ENCODE measurements at places on chromosomes 2 and 18.

DNA sequence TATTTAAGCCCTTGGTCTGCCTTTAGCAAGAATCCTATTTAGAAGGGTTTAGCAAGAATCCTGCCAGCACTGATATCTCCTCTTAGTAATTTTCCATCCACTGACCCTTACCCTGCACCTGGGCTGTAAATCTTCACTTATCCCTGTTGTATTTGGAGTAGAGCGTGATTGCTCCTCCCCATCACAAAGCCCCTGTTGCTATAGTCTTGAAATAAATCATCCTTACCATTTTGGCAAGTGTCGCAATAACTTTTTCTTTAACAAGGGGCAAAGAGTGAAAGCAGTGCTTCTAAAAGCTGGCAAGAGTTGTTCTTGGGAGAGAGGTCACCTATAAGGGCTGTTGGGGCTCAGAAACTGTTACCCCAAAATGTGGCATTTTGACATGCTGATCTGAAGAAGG lies 3.7 kb upstream of the SCTR start:
- DNase-seq, result no peak

DNA sequence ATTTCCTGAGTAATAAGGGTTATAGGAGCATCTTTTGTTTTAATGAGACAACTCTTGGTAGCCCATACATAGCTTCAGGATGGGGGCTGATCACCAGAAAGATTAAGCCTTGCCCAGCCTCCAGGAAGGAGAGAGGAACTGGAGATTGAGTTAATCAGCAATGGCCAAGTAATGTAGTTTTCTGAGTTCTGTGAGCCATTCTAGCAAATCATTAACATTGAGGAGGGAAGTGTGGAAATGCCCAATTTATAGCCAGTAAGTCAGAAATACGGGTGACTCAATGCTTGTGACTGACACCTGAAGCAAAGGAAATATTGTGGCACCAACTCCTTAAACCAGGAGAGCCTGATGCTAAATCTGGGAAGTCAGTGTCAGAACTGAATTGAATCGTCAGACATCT lies 205.1 kb upstream of the SRD5A2 start:
- DNase-seq, result no peak

GRCh38 chr2:218465987-218466633 lies 47.2 kb downstream of the VIL1 start:
- no peak for DNase-seq

- DNase-seq, result no peak
Measured at GRCh38 chr2:161586517-161587167, 37.6 kb upstream of the SLC4A10 start.

DNA sequence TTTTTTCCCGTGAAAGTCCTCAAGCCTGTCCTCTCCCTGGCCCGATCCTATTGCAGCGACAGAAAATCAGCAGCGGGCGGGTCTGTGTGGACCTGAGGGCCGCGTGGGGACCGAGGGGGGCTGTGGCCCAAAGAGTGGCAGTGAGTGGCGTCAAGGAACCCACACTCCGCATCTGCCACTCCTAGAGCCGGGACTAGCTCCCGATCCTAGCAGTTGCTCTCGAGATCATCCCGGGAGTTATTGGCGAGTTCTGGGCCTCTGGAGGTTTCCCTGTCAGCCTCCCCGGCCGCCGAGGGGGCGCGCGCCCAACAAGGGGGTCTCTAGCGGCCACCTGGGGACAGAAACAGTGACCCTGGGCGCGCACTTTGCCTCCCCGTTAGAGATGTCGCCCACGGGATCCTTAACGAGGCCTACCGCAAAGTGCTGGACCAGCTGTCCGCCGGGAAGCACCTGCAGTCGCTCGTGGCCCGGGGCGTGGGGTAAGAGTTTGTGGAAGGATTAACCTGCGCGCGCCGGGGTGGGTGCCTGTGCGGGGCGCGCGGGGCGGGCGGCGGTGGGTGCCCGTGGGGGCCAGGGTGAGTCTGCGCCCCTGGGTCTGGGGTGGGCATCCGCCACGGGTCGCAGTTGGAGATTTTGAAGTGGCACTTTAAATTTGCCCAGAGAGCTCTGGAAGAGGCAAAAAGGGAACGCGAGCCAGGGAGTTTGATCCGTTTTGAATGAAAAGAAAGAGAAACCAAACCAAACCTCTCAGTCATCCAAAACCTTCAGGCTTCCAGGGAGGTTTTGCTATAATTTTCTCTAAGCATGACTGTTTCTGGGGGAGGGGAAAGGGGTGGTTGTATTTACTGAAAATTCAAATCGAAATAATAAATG lies 3.5 kb downstream of the ADCYAP1 start:
- no peak for DNase-seq

GRCh38 chr18:50839996-50840395 lies 20.2 kb upstream of the MRO start:
- no peak for DNase-seq

- DNase-seq, result no peak
Measured at GRCh38 chr2:54048117-54048785, 67.2 kb upstream of the ACYP2 start.

GRCh38 chr2:171210864-171211431 lies 50.3 kb upstream of the TLK1 start:
- peak; percentile 36 for DNase-seq

- no peak for DNase-seq
Measured at GRCh38 chr2:161307676-161308075, 549 bp upstream of the PSMD14 start.

DNA sequence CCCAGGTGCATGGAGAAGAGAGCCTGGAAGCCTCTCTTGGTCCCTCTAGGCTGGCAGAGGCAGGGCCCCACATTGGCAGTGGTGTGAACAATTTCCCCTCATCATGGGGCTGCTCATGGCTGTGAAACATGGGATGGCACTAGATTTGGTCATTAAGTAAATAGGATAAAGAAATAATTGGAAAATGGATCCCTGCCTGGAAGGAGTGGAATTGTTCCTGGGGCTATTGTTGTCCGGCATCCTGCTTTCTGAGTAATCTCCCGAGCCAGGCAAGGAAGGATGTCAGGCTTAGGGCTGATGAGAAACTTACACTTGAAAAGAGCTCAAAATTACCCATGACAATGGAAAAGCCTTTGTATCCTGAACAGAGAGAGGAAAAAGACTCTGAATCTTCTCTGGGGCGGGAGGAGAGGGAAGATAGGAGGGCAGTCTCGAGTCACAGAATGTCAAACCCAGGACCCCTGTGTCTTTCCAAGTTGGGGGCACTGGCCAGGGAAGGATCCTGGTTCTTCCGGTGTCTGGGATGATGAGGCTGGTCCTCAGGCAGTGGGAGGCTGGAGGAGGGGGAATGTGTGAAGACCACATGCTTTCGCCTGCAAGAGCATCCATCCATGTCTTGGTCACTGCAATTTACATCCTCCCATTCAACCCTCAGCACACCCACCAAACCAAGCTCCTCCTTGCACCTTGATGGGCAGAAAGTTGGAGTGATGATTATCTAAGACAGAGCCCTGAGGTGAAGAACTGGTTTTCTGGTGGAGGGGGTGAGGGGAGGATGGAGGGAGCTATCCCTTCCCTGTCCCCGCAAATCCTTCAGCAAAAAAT lies 27.1 kb upstream of the STEAP3 start:
- no peak for DNase-seq

DNA sequence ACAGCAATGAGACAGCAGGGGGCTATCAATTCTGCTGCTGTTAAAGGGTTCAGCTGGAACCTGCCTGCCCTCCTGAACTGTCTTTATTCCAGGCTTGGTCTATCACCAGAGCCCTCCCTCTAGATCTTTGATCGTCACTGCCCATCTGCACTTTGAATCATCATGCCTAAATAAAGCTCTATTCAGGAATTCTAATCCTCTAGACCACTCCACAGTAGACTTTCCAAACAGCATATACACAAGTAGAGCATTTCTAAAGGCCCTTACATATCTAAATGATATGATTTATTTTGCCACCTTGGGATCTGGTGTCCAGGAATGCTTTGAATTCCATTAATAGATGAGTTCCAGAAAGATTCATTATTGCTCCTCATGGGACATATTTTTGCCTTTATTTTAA lies 542.1 kb upstream of the SYT4 start:
- DNase-seq, result no peak

GRCh38 chr18:7641813-7642212 lies 74.7 kb downstream of the PTPRM start:
- no peak for DNase-seq

DNA sequence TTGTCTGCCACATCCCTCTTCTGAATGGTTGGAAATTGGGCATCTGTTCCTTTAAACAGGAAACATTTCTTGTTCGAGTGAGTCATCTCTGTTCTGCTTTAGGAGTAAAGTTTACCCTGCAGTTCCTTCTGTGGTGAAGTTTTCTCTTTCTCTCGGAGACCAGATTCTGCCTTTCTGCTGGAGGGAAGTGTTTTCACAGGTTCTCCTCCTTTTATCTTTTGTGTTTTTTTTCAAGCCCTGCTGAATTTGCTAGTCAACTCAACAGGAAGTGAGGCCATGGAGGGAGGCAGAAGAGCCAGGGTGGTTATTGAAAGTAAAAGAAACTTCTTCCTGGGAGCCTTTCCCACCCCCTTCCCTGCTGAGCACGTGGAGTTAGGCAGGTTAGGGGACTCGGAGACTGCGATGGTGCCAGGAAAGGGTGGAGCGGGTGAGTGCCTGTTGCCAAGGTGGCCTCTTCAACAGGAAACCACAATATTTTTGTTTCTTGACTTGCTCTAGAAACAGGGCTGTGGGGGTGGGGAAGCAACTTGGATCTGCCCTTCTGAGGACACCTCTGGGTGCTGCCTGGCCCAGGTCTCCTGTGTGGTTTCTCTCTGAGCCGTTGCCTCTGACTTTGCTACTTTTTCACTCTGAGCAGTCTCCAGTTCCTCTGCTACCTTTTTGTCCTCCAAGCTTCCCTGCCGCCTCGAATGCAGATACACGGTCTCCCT lies 2.2 kb upstream of the CASP8 start:
- peak; percentile 84 for DNase-seq

- DNase-seq, result no peak
Measured at GRCh38 chr2:158603205-158603604, 146.5 kb downstream of the PKP4 start.

GRCh38 chr2:1638281-1638860 lies 105.9 kb downstream of the PXDN start:
- no peak for DNase-seq

GRCh38 chr2:159620796-159621195 lies 4.4 kb upstream of the BAZ2B start:
- DNase-seq, result no peak

- no peak for DNase-seq
Measured at GRCh38 chr2:163878718-163879117, 142.9 kb upstream of the FIGN start.

DNA sequence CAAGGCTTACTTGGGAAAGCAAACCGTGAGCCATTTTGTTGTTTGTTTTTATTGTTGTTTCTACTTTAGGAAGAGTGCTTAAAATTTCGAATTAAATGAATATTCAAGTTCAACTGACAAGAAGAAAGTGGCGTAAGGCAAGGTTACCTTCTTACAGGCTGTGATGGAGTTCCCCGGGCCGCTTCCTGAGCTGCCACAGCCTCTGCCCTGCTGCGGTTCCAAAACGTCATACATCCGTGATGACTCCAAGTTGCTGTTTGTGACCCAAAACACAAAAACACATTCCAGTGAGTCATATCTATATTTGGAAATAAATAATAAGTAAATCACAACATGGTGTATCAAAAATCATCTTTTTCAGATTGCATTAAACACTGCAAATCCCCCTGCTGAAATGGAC lies 49.7 kb downstream of the SPHKAP start:
- no peak for DNase-seq

DNA sequence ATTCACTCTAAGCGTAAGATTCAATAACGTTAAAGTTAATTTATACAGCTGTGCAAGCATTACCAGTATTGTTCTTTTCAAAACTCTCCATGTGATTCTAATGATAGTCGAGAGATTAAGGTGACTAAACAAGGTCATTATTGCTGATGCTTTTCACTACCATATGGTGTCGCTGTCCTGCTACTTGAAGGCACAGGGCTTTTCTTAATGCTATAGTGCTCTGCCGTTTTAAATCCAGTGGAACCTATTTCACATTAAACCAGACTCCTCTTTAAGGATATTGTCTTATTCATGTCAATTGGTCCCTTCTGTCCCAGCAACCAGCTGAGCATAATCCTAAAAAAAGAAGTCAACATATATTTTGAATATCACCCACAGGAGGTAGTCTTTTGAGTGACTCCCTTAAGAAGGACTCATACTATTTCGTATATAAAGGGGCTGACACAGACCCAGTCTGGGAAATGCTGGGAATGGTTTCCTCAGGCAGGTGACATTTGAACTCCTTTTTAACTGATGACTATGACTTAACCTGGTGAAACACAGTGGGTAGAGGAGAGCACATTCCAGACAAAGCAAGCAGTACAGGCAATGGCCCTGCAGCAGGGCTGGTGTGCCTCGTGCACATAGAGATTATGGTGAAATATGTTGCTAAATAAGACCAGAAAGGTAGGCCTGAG lies 53.9 kb upstream of the CYTIP start:
- DNase-seq, result peak; percentile 3

DNA sequence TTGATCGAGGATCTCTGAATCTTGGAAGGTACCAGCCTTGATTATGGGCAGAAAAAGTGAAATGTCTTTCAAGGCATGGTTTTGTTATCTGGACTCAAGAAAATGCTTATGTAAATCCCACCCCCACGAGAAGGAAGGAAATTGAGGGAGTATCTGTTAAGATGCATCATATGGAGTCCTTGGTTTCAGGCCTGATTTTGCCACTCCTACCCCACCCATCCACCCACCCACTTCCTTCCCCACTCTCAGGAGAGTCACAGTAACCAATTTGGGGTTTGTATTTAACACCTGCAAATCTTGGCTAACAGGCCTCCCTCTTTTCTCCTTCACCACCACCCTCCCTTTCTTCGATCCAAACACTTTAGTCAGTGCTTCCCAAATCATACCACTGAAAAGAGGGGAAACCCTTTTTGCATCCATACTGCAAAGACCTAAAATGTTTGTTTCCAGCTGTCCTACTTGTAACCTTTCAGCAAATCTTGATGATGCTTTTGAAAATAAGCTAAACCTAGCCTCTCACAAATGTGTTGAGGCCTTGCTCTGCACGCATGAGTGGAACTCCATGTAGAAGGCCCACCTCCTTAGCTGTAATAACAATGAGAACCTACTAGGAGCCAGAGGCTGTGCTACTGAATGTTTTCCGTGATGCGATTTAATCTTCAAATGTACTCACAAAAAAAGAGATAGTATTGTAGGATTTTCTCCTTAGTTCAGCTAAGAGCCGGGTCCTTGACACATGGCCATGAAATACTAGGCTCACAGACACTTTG lies 34.8 kb downstream of the POU3F3 start:
- no peak for DNase-seq

GRCh38 chr18:57150828-57151227 lies 3.9 kb downstream of the BOD1L2 start:
- DNase-seq, result peak; percentile 16

Data from GM06990 (cell line).